ENCODE measurements at places on chromosomes 2 and 18.

GRCh38 chr2:177171418-177171865 is 41.2 kb upstream of the HNRNPA3 start:
- no peak for DNase-seq

GRCh38 chr2:223797037-223797436 is 40.3 kb downstream of the AP1S3 start:
- DNase-seq: no peak

DNA sequence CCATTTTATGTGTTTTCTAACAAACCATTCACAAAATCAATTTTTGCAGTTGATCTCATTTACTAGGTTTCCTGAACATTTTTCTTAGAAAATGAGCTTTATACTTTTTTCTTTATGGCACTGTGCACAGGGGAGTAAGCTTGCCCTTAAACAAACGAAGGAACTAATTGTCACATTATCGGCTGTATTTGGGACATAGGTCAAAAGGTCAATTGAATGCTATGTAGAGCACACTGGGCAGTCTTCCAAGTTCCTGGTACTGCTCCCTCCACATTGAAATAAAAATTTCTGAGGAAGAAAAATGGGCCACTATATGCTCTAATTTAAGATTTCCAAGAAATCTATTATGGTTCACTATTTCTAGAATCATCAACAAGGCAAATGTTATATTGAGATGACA is 93.6 kb upstream of the TMEFF2 start:
- no peak for DNase-seq

DNA sequence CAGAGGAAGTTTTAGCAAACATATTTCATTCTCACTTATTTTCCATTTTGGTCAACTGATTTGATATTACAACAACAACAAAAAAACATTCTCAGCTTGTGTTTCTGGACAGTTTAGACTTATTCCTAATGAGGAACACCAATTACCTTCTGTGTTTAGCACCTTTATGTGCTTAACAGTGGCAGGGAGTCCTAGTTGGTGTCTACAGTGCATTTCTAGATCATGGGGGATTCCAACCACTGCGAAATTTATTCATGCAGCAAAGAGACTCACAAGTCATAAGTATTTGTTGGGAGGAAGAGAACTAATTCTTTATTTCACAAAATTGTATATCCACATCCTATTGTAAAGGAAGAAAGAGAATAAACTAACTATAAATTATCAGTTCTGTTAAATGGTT is 4.2 kb downstream of the ARHGAP28 start:
- DNase-seq: no peak

GRCh38 chr2:172409042-172409441 is 18.3 kb upstream of the ITGA6 start:
- DNase-seq: no peak

DNA sequence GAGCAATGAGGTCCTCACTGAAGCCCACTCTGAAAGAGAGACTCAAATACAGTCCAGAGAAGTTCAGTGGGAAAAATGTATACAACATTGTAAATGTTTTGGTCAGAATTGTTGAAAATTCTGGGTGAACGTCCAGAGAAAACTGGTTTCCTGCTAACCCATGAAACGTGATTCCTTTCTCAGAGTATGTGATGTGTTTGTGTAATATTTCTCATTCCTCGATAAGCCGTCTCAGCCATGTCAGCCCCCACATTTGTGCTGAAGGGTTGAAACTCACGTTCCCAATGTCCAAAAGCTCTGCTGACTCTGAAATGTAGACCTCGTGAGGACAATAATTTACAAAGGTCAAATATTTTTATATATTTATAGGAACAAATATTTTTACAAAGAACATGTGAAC is 51.6 kb downstream of the BMP10 start:
- DNase-seq: no peak

DNA sequence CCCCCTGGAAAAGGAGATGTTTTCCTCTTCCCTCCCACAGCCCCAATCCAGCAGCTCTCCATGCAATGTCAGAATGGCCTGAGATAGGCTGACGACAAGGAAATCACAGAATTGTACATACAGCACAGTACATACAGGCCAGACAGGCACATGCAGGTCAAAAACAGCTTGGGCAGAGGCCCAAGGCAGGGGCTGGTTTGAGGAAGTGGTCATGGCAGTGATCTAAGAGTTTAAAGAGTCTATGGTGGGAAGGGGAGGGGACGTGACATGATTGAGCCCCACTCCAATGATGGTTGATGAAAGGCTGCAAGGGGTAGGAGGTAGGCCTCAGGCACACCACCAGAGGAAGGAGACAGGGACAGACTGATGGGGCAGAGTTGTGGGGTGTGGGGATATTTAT is 4.3 kb downstream of the DCTN1 start:
- DNase-seq: no peak
